ENCODE measurements at places on chromosomes 7 and 10. TPM values are rescaled to one million over a fixed set of nuclear protein-coding genes. Genes with fewer than 3 reads are reported as not detected.

- peaks cover 17% of the 10 kb centered on the region for H3K36me3 ChIP-seq
- no peaks in the 10 kb centered on the region for H3K4me1 ChIP-seq
- H3K27ac ChIP-seq, result no peak overlapping the region
- no peak overlapping the region for H3K4me3 ChIP-seq
Observed at GRCh38 chr10:73232887-73233286, 14.2 kb downstream of the DNAJC9 start.

The C10orf95 gene
- 2.0 TPM for total RNA-seq

DNA sequence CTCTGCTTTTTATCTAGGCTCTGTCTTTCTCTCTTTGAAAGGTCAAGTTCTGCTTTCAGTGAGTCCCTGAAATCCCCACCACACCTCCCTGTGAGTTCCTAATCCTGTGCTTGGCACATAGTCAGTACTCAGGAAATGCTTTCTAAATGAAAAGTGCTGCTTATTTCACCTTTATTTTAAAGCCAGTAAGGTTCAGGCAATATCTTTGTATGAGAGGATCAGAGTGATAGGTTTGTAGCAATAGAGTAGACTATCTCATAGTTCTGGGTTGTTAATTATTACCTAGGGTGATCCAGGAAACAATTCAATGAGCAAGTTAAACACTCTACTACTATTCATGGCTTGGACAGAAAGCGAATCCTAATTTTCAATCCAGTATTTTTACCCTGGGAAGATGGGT lies 7.4 kb upstream of the LAMB1 start:
- H3K27ac ChIP-seq, result no peak overlapping the region
- DNase-seq, result no peak
- no peaks in the 10 kb centered on the region for H3K36me3 ChIP-seq
- no peak overlapping the region for H3K4me3 ChIP-seq
- H3K27me3 ChIP-seq, result no peaks in the 10 kb centered on the region

The POLR2J gene
- total RNA-seq, result 17.7 TPM
